ENCODE measurements at places on chromosomes 5 and 9.

GRCh38 chr5:18281947-18282581 lies 647.8 kb downstream of the TAF11L14 start:
- no peak for DNase-seq

- DNase-seq, result no peak
Measured at GRCh38 chr9:135308821-135309762, 170.5 kb upstream of the PPP1R26 start.

DNA sequence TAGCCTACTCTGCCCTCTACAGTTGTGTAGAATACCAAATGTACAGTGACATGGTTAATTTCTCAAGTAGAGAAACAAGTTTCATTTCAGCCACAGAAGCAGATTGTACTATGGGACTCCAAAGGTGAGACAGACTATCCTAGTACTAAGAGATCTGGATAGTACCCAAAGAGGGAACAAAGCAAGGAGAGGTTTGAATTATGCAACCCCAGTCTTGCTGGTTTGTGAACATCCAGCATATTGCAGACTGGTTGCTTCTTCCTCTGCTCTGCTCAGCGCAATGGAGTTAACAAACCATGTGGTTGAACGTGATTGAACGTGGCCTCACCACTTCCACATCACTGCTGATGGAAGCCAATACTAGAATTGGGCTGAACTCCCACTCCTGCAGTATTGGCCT lies 43.3 kb upstream of the ALDOB start:
- no peak for DNase-seq

GRCh38 chr9:73081979-73082657 lies 69.5 kb upstream of the ANXA1 start:
- DNase-seq, result peak; percentile 17

DNA sequence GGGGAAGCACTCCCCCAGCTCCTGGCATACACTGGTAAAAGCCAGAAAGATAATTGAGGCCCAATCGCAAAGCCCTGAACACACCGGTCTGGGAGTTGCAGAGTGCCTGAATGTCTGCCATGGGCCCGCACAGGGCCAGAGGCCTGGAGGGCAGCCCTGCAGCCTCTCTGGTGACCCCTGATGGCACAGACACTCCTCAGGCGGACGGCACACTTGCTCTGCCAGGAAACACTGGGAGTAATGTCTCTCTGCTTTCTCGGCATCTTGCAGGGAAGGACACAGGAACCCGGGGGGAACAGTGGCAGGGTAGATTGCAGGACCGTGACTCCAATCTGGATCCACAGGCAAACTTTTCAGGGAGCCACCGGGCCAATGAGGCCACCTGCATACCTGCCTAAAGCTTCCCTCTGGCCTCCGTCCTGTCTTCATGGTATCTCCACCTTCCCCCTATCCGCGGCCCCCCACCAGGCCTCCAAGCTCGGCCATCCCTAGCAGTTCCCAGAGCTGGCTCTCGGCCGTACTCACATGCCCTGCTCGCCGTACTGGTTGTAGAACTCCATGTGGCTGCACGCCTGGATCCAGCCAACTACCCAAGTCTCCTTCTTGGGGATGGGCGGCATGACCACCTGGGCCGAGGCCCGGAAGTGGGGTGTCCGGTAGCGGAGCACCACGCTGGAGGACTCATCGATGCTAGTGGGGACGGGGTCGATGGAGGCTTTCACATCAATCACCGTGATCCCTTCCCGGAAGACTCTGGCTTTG lies 797 bp downstream of the FAM78A start:
- peak; percentile 44 for DNase-seq

- DNase-seq, result no peak
Measured at GRCh38 chr9:131111186-131111853, 14.1 kb upstream of the NUP214 start.

DNA sequence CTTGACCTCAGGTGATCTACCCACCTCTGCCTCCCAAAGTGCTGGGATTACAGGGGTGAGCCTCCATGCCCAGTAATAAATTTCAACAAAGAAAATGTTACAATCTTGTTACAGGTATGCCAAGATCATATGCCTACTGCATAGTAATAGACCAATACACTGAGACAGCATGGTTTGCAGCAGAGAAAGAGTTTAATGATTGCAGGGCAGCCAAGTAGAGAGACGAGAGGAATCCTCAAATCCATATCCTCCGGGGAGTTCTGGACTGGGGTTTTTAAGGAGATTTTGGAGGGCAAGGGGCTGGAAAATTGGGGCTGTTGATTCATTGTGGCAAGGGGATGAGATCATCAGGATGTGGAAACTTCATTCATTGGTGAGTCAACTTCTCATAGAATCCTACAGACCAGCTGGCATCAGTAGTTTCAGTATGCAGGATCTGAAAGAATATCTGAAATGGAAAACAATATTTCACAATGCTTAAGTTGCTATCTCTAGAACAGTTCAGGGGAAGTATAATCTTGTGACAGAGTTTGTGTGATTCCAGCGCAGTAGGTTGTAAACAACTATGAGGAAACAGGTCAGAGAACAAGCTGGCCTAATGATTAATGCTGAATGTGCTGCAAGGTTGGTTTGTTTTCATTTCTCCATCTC lies 14.8 kb upstream of the TUT7 start:
- DNase-seq, result no peak

DNA sequence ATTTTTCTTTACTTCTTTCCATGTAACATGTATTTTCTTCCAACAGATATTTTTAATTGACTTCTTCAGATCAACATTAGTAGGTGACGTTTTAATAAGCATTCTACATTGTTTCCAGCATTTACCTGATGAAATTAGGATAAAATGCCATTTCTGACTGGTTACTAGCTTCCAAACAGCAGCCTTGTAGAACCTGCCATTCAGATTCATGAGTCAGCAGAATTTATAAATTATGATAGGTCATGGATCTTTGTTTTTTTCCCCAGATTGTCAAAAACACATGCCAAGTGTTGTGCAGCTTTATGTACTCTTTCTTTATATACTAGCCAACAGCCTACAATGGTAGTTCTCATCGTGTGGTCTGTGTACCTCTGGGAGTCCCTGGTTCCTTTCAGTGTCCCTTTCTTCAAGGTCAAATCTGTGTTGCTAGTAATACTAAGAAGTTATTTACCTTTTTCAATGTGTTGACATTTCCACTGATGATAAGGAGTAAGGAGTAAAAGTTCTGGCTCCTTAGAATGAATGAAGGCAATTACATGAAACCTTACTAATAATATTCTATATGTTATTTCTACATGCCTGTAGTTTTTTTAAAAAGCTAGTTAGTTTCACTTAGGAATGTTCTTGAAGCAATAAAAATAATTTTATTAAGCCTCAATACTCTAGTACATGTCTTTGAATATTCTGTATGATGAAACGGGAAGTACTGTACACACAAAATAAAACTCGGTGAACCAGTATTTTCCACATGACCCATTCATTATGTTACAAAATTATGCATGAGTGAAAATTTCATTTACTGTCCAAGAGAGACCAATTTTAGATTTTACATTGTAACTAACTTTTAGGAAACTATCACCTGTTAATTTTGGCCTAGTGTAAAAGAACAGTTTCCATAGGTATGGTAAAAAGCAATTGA lies 135.8 kb downstream of the ZCCHC7 start:
- DNase-seq, result no peak

DNA sequence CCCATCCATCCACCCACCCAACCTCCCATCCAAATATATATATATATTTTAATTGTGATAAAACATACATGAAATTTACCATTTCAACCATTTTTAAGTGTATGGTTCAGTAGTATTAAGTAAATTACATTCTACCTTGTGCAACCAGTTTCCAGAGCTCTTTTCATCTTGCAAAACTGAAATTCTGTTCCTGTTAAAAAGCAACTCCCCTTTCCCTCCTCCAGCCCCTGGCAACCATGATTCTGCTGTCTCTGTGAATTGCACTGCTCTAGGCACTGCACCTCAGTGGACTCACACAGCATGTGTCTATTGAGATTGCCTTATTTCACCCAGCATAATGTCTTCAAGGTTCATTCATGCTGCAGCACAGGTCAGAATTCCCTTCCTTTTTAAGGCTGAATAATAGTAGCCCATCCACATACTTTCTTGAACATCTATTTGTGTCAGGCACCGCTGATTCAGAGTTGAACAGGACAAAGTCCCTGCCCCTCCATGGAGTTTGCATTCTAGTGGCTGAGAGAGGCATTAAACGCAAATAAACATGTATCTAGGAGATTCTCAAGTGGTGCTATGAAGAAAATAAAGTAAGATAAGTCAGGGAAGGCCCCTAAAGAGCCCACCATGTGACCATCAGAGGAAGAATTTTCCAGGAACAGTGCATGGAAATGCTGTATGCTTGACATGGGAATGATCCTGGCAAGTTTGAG lies 24.0 kb downstream of the CSF1R start:
- DNase-seq, result no peak

- DNase-seq, result peak; percentile 44
Measured at GRCh38 chr5:138974227-138975063, 99.3 kb upstream of the LRRTM2 start.

DNA sequence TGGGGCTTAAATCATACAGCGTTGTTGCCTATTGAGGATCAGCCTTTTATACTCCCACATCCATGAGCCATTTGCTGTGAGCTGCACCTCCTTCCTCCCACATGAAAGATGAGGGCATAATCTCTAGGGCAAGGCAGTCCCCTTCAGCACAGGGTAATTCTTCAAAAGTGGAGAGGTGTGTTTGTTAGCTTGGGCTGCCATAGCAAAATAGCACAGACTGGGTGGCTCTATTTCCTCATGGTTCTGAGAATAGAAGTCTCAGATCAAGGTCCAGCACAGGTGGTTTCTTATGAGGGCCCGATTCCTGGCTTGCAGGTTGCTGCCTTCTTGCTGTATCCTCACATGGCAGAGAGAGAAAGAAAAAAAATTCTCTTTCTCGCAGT lies 121.8 kb upstream of the SLC12A2 start:
- DNase-seq, result no peak

DNA sequence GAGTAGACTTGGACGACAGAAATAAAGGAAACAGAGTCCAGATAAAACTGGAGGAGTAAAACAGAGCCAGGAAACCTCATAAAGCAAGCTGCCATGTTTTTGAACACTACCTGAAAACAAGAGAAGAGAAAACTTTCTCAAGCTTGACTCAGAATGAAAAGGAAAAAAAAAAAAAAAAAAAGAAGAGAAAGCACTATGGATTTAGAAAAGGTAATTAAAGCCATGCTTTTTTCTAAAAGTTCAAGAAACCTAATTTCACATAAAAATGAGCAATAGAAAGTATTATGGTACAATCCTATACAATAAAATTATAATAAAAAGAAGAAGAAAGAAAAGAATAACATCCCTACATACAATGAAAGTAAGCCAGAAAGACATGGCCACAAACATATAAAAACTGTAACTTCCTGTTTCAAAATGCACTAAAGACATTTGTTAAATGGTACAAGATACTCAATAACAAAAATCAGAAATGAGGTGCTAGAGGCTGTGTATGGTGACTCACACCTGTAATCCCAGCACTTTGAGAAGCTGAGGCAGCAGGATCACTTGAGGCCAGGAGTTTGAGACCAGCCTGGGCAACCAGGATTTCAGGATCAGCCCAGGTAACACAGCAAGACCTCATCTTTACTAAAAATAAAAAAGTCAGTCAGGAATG lies 129.5 kb downstream of the SIL1 start:
- no peak for DNase-seq

GRCh38 chr5:1216211-1216917 lies 8.8 kb upstream of the SLC6A18 start:
- no peak for DNase-seq

DNA sequence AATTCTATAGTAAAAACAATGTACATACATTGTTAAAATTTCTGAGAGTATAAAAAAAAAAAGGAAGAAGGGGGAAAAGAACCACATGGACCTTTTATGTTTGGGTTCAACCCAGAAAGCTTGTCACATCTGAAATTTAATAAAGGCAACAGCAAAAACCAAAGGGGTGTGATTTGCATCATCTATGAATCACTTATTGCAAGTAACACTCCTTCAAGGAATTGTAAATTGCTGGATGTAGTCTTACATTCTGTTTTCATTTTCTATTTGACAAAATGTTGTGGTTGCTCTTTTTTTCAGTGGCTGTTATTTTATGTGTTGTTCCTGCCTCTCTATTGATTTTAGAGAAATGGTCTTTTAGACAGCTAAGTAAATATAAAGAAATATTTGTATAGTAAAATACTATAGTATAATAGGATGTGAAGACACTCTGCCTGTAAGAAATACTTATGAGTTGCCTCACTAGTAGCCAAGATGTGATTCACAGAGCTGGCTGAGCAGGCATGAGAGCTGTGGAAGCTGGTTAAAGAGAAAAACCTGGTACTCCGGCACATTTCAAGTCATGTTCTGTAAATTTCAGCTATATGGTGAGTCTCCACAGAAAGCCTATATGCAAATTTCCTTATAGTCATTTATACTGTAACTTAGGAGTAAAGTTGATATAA lies 131.1 kb upstream of the CNTLN start:
- no peak for DNase-seq

DNA sequence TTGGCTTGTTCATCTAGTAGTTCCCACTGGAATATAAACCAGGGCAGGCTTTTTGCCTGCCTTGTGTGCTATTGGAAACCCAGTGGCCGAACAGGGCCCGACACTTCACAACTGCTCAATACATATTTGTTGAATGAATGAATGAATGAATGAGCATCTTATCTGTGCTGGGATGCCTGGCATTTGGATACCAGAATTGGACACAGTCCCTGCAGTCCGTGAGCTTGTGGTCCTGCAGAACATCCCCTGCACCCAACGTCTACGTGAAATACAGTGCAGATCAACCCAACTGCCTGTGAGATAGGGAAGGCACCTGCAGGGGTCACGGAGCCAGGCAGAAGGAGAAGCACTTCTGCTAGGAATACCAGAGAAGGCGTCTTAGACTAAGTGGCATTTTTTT lies 30.0 kb upstream of the COL15A1 start:
- DNase-seq, result no peak

DNA sequence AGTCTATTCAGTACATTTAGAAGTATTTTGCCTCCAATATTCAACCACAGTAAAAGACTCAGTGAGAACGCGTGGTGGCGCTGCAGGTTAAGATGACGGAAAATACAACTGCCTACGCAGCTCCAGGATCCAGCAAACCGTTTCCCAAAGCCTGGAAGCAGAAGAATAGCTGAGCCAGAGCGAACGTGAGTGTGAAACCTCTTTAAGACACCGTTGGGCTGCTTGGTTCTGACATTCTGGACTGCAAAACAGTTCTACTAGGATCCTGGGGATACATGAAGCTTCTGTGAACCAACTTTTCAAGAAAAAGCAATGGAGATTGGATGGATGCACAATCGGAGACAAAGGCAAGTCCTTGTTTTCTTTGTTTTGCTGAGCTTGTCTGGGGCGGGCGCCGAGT lies at the start of gene PCDHB16:
TSS of gene PCDHB16 (plus strand) at position 140 of the 400 bp plus-strand sequence. CDS start at position 313, 173 bp downstream.
- DNase-seq, result peak; percentile 61

- no peak for DNase-seq
Measured at GRCh38 chr9:77488439-77489126, 159.5 kb downstream of the GNA14 start.

DNA sequence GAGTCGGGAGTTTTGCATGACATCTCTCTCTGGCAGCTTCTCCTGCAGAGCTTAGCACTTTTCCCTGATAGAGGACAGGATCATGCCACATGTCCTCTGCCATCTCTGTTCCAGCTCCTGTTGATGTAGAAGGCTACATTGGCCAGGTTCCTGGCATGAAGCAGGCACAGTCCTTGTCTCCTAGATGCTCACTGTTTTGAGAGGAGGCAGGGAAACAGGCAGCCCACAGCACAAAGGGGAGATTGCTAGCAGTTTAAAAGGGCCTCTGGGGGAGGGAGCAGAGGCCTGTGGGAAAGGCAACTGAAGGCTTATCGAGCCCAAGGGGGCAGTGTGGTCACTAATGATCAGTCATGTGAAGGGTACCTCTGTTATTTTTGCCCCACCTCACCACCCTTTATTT lies 10.7 kb downstream of the ARHGAP26 start:
- DNase-seq, result peak; percentile 9
